ENCODE measurements at places on chromosomes 3 and 15.
A peak's percentile ranks its signal among the peaks of the same experiment; 100 is the strongest.

GRCh38 chr15:91055548-91056331 is 33.3 kb upstream of the VPS33B start:
- DNase-seq = no peak

DNA sequence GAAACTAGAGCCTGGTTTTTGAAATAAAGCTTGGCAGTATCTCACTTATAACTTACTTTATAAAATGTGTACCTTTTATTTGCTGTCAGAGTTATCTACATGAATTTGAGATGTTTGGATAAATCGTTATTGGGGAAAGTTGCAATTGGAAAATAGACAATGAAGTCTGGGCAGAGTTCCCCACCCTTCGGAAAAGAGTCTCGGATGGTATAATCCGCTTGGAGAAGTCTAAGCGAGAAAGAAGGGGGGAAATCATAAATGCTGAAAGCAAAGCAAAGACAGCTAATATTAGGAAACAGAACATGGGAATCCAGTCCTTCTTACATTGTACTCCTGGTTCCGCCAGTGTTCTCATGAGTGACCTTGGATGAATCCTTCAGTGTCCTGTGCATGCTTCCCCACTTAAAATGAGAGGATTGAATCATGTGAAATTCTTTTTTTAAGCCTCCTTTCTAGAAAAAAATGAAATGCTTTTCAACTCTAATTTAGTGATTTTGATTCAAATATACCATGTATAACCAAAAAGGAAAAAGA is 162.4 kb downstream of the ATG7 start:
- no peak for DNase-seq

GRCh38 chr3:107117922-107118536 is 259.2 kb upstream of the CCDC54 start:
- DNase-seq = peak; percentile 8

DNA sequence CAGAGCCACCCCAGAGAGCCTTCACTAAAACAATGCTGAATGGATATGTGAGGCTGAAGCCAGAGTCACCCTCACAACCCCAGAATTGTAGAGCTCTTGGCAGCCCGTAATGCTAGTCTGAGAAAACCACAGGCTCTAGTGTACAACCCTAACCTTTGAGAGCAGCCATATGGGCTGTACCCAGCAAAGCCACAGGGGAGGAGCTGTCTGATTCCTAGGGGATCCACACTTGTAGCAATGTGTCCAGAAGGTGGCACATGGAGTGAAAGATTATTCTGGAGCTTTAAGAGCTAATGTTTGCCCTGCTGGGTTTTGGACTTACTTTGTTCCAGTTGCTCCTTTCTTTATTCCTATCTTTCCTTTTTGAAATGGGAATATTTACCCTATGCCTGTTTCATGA is 626.8 kb downstream of the GRM7 start:
- DNase-seq = no peak

DNA sequence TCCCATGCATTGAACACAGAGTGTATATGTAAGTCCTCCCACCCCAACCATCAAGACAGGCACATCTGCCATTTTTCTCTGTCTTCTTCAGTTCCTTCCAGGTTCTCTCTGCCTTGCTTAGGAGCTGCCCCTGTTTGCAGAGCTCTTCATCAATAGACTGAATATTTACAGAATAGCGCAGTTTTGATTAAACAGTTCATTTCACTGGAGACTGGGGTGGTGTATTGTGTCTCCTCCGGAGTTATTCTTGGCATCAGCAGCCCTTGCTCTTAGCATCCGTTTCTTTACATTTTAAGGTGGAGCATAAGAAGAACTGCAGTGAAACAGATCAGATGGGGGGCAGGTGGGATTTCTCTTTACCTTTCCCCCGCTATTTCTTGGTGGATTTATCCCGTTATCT is 87.7 kb downstream of the LIPC start:
- no peak for DNase-seq

DNA sequence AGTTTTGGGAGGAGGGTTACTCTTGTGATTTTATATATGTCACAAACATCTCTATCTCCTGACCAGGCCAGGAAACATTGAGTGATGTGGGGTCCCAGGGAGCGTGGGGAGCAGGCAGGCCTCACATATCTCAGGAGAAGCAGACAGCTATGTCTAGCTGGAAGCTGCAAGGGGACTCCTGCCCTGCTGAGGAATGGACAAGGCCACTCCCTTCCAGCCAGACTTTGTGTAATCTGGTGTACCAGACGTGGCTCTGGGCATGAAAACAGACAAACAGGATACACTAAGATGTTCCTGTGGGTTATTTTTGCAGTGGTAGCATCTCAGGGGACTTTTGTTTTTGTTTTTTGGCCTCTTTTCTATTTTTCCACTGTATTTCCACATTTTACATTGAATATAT is 23.2 kb downstream of the CYP8B1 start:
- DNase-seq = no peak

GRCh38 chr3:14222457-14222856 is 43.8 kb downstream of the LSM3 start:
- DNase-seq = no peak

GRCh38 chr3:159941038-159942000 is 47.3 kb upstream of the IL12A start:
- DNase-seq = no peak

DNA sequence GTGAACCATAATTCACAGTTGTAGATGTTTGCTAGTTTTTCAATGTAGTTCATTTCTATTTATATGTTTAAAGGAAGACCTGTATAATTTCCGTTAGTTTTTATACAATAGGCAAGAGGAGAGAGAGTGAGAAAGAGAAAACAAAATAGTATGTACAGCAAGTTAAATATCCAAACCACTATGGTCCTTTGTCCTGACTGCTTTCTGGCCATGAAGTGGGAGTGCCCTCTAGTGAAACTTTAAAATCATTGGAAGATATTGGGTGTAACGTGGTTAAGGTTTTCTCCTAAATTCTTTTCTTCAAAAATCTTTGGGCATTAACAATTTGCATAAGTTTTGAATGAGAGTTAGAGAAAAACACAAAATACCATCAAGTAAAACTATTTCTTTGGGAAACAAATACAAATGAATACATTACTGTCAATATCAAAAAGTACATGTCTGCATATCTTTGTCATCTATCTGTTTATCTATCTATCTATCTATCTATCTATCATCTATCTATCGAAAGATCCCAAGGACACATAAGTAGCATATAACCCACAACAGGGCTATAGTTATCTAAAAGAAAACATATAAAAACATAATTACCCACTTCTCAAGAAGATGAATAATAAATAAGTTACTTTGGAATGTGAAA is 534.6 kb upstream of the ATP11B start:
- DNase-seq = no peak
